ENCODE measurements at places on chromosomes 11 and 22.

GRCh38 chr22:48498526-48499331 lies 1328.9 kb downstream of the BRD1 start:
- no peak for DNase-seq

GRCh38 chr22:33553493-33553892 lies 366.8 kb downstream of the LARGE1 start:
- no peak for DNase-seq

DNA sequence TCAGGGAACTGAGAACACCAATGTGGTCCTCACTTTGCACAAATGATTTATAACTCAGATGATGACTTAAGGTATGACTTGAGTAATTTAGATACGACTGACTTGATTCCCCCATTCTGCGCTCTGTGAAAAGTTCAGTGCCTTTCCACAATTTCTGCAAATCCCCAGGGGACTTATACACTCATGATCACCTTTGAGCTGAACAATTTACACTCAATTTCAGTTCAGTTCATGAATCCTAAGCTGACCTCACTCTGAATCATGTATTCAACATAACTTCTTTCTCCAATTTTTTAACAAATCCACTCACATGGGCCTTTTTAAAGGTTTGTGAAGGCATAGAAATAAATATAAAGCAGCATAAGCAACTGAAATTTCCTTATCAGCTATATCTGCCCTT lies 274.2 kb downstream of the FAM76B start:
- no peak for DNase-seq

DNA sequence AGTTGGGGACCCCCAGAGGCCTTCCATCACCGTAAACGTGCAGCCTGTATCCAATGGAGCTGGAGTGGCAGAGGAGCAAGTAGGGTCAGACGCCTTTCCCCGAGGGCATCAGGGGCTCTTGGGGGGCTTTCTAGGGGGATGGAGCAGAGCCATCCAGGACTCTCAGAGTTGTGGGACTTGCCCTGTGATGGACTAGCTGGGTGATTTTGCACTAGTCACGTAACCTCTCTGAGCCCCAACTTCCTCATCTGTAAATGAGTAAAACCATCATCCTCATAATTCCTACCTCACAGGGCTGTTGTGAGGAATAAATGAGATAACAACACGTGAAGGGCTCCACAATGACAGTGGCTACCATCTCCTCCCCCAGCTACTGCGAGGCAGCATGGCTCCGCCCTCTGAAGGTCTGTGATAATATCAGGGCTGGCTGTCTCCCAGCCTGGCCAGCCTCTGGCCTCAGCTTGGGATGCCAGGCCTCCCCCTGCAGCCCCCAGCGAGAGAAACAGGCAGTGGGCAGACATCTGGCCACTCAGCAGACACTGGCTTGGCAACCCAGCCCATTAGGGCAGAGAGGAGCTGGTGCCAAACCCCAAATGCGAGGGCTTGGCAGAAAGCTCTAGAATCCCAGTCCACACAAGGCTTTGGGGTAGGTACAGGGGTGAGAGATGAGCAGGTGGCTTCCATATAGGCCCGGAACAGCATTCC lies 6.7 kb downstream of the USP2 start:
- DNase-seq: no peak

GRCh38 chr11:81568918-81569317 lies 1164.7 kb downstream of the FAM181B start:
- DNase-seq: no peak

DNA sequence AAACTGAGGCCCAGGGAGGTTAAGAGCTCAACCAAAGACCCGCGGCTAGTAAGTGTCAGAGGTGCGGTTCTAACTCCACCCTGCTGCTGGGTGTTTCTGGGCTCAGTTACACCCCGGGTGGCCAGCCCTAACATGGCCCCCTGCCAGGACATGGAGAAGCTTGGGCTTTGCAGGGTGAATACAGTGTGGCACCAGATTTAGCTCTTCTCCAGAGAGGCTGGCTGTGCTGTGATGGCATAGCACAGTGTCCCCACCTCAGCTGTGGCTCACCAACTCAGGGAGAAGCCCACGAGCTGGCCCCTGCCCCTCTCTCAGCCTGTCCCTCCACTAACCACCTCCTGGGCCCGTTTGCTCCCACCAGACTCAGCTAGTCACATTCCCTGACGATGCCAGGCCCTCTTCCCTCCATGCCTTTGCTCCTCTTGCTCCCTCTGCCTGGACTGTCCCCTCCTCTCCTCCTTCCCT lies 7.0 kb downstream of the UCP3 start:
- DNase-seq: no peak
